ENCODE measurements at places on chromosomes 12 and 14. TPM values are rescaled to one million over a fixed set of nuclear protein-coding genes. Genes with fewer than 3 reads are reported as not detected.

- peaks cover 4% of the 10 kb centered on the region for H3K27me3 ChIP-seq
- H3K4me3 ChIP-seq: no peak overlapping the region
- H3K36me3 ChIP-seq: no peaks in the 10 kb centered on the region
- no peak overlapping the region for H3K27ac ChIP-seq
- H3K4me1 ChIP-seq: peaks cover 20% of the 10 kb centered on the region
Measured at GRCh38 chr14:64766430-64767151, 62.4 kb downstream of the PLEKHG3 start.

DNA sequence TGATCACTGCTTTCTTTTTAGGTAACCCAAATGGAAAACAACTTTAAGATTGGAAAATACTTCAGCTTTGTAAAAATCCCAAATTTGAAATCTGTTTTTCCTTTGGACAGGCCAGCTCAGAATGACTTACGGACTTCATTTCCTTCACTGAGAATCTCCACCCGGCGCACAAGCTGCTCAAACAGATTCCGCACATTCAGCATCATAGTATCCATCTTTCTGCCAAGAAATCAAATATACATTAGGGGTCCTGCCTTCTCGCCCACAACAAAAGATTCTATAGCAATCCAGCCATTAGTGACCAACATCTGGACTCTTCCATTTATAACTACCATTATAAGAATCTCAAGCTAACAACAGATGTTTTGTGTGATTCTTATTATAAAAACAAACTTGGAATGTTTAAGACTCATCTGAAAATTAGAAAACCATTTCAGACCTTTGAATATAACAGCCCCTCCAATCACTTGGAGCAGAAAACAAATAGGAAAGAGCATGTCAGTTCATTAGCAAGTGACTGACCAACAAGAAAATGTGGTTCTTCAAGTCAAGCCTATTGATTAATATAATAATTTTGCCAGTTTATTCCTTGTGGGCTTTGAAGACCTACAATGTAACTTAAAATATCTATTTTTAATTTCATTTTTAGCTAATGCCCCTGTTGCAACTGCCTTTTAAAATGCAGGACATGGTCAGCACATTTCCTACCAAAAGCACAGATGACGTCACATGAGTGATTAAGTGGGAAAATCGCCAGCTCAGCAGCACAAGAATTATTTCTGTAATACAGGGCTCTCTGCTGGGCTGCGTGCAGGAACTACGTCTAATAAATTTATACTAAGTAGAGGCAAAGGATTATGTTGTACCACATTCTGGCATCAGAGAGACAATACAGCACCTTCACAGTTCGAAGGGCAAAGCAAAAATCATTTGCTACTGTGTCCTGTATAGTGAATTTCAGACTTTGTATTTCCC, 8.5 kb downstream of the RACGAP1 start:
- peak overlapping the region; percentile 21 for H3K27ac ChIP-seq
- peaks cover 7% of the 10 kb centered on the region for H3K36me3 ChIP-seq
- H3K4me1 ChIP-seq: peaks cover 39% of the 10 kb centered on the region
- no peaks in the 10 kb centered on the region for H3K27me3 ChIP-seq
- DNase-seq: no peak

GRCh38 chr12:62264706-62265105, 4.5 kb downstream of the USP15 start:
- H3K27me3 ChIP-seq: no peaks in the 10 kb centered on the region
- no peak overlapping the region for H3K4me3 ChIP-seq
- H3K27ac ChIP-seq: no peak overlapping the region

DNA sequence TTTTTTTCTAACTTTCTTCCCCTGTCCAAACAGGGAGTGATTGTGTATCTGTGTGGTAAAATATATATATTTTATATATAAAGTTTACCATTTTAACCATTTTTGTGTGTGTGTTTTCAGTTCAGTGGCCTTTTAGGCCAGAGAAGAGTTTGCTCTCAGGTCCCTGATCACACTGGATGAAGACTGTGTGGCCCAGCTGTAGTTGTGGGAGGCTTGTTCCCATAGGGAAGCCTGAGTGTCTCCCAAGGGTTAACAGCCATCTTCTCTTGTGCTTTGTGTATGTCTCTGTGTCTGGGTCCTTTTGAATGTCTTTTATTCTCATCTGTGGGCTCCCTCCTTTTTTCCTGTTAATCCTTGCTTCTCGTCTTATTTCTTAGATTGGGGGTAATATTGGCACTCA, 23.4 kb downstream of the CGRRF1 start:
- no peaks in the 10 kb centered on the region for H3K27me3 ChIP-seq
- H3K36me3 ChIP-seq: no peaks in the 10 kb centered on the region
- no peak overlapping the region for H3K27ac ChIP-seq
- DNase-seq: no peak
- H3K4me3 ChIP-seq: no peak overlapping the region

DNA sequence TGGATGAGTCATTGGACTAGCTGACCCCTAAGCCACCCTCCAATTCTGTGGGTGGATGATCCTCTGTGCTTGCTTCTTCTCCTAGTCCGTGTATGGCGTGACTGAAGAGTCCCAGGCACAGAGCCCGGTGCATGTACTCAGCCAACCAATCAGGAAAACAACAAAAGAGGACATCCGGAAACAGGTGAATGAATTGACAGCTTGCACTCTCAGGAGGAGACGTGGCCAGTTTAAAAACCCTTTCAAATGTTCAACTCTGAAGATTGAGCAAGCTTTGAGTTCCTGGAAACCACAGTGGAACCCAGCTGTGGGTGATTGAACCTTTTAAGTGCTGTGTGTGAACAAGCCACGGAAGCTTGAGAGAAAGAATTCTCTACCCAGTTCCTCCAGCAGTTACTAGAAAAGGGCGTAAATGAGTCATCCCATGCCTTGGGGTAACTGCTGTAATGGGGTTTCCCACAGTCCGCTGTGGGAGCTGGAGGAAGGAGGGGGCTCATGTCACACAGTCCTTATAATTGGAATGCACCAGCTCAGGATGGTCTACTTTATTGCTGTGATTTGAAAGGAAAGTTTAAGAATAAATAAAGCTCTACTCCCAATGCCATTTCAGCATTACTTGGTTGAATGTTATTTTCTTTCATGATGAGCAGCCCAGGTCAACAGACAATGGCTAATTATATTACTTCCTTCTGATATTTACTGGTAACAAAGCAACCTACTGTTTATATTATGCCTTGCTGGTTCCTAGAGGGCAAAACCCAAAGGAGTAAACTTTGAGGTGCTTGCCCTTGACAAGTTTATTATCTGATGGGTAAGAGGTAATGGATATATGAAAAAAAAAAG, 417.0 kb downstream of the DPF3 start:
- no peak overlapping the region for H3K27ac ChIP-seq
- H3K36me3 ChIP-seq: no peaks in the 10 kb centered on the region
- DNase-seq: no peak
- no peak overlapping the region for H3K4me3 ChIP-seq

DNA sequence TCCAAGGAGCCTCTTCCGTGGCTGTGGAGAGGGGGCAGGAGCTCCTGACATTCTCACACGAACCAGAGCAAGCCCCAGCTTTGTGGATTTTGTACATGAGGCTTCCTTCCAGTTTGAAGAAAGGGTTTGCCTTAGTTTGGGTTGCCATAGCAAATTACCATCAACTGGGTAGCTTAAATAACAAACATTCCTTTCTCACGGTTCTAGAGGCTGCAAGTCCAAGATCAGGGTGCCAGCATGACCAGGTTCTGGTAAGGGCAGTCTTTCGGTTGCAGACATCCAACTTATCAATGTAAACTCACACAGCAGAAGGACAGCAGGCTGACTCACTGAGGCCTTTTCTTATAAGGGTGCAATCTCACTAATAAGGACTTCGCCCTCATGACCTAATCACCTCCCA, 25.9 kb upstream of the STAB2 start:
- DNase-seq: no peak
- H3K4me1 ChIP-seq: no peaks in the 10 kb centered on the region
- no peak overlapping the region for H3K27ac ChIP-seq
- no peaks in the 10 kb centered on the region for H3K27me3 ChIP-seq
- no peak overlapping the region for H3K4me3 ChIP-seq
- no peaks in the 10 kb centered on the region for H3K36me3 ChIP-seq

DNA sequence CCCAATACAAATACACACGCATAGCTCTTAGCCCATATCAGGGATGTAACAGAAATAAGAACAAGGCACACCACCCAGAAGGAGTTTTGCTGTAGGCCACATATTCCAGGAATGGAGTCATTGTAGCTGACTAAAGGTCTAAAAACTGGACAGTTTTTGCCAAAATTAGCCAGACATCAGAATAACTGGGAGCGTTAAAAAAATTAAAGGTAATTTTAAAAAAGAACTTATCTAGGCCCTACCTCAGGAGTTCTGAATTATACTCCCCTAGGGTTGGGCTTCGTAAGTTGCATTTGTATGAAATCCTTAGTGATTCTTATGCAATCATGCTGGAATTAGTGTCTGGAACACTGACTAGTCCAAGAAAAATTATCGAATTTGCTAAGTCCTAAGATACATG, 987.7 kb downstream of the GALC start:
- H3K4me1 ChIP-seq: no peaks in the 10 kb centered on the region
- no peak overlapping the region for H3K27ac ChIP-seq
- H3K36me3 ChIP-seq: no peaks in the 10 kb centered on the region

RTN1 gene
- 0.21 TPM for polyA plus RNA-seq

DNA sequence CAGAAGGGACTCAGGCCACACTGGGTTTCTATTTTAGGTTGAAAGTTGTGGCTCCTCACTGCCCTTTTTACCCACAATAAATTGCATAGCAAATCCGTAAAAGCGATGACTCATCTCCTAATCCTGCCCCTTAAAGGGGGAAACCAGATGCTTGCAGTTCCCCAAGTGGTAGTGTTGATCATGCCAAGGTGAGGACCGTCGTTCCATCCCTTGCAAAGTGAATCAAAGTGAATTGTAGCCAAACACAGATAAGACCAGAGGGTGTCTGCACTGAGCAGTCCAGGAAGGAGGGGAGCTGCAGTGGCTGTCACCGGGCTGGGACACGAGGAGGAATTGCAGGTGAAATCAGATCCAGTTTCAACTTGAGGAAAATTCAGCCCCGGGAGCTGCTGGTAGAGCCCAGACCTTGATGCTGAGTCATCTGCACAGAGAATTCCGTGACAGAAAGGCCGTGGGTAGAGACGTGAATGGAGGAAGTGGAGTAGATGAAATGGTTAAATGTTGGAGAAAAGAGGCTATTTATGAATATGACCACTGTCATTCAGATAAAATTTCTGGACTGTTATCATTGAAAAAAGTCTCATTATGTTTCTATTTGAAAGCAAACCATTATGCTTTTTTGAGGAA, 44.2 kb upstream of the MMP17 start:
- peaks cover 58% of the 10 kb centered on the region for H3K36me3 ChIP-seq
- H3K4me1 ChIP-seq: no peaks in the 10 kb centered on the region
- H3K27me3 ChIP-seq: no peaks in the 10 kb centered on the region
- DNase-seq: no peak
- H3K27ac ChIP-seq: no peak overlapping the region
- no peak overlapping the region for H3K4me3 ChIP-seq

DNA sequence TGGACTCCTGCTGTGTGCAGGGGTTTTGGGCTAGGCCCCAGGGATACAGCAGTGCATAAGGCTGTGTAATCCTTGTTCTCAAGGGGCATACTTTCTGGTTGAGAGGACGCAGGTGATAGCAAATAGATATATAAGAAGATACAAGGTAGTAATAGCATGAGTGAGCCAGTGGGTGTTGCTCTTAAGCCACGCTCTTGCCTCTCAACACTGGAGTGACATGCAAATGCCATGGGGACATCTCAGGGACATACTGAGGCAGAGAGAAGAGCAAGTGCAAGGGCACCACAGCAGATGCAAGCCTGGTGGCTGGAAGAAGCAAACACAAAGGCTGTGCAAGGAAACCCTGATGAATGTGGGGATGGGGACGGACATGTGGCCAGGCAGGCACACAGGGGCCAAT, 223.3 kb downstream of the CHST11 start:
- H3K36me3 ChIP-seq: no peaks in the 10 kb centered on the region
- no peak overlapping the region for H3K4me3 ChIP-seq
- peak; percentile 11 for DNase-seq
- H3K4me1 ChIP-seq: no peaks in the 10 kb centered on the region
